Inflammatory macrophage (primary cell): ENCODE measurements at places on chromosomes 7 and 10.

- peak; percentile 8 for DNase-seq
These were observed 29.0 kb downstream of the KLHDC10 start for GRCh38 chr7:130099331-130099730.

DNA sequence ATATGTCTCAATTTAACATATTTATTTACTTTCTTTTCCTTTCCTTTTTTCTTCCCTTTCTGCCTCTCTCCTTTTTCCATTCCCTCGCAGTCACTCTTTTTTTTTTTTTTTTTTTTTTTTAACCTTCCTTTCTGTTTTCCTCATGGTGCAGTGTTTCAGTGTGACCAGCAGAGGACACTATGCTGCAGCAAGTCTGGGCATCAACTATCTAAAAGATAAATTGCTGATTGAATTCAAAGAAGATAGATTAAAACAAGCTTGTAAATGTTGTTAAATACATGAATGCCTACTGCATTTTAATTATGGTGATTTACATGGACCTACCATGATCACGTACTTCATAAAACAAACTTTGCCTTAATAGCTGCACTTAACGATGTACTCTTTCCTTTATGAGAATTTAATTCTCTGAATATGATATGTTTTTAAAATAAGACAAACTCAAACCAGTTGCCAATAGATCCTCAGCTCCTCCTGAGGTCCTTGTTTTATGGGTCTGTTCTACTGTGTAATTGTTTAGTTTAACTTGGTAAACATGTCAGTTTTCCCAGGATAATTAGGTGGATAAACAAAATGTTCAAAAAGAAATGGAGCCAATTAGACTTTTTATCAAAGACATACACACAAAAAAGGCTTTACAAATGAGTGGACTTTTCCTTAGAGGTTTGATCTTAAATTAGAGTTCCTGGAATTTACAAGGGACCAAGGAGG, 101.0 kb upstream of the AGR3 start:
- peak; percentile 44 for DNase-seq

- DNase-seq, result no peak
These were observed 12.9 kb downstream of the SLC16A12 start for GRCh38 chr10:89522463-89522862.

DNA sequence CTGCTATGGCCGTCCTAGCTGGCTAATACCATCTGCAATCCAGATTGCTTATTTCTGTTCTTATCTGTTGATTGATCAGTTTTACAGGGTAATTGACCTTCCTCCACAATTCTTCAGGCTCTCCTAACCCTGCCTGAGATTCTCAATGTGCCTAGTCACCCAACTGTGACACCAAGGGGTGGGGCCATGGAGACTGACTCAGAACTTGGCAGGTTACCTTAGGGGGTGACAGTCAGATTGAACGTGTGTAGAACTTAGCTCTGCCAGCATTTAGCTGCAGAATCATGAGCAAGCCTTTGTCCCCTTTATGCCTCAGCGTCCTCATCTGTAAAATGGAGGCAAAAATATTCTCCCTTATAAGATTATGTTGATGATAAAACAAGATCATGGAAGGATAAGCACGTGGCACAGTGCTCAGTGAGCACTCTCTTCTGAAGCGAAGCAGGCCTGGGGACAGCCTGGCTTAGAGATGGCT, 19.1 kb upstream of the LEP start:
- no peak for DNase-seq

- no peak for DNase-seq
These were observed 188.9 kb upstream of the HDAC9 start for GRCh38 chr7:18306696-18307095.

- DNase-seq, result no peak
These were observed 208.3 kb downstream of the USP6NL start for GRCh38 chr10:11403116-11403515.

DNA sequence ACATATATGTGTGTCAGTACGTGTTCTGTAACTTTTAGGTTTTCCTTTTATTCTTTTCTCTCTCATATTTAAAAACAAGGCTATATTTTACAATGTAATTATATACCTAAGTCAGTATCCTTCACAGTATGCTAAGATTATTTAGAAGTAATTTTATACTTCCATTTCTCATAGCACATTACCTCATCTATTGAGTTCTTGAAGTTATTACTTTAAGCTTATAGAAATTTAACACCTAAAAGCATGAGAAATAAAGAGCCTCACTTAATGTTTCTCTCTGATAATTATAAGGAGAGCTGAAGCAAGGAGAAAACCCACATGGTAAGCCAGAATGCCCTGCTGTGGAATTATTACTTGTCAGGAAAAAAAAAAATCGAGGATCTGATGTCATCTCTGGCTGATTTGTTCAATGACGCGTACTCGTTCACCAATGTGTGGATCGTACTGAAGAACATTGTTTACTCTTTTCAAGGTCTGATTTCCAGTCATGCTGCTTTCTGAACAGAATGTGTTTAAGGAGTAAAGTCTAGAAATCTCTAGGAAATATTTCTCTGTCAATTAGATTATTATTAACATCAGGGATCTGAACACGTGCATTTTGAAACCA, 21.9 kb downstream of the CACNB2 start:
- DNase-seq, result no peak

GRCh38 chr7:41696323-41696916, 6.5 kb downstream of the INHBA start:
- DNase-seq, result peak; percentile 70

DNA sequence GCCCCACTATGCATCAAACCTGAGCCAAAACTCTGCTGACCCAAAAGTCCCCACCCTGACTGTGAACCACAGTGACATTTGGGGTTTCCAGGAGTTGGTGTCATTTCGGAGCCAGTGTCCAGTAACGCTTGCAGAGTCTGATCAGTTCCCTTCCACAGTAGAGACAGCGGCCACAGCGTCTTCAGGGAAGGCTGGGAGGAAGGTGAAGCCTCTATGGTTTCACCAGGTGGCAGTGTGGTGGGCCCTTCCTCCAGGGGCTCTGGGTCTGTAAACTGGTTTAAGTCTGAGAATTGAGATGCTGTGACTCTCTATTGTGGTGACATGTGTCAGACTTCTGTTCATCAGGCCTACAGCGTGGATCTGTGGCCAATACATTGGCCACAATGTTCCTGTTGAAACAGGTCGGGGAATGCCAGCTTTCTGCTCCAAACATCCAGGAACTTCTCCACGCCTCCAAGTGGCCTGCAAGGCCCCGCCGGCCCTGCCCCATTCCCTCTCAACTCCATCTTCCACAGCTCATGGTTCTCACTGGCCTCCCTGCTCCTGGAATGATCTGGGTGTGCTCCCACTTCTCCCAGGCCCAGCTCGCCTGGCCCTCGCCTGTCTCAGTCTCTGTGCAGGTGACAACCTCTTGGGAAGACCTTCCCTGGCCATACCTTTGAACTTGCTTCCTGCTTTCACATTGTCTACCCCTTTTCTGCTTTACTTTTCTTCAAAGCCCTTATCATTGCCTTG, 124.5 kb upstream of the FAM20C start:
- DNase-seq, result no peak

DNA sequence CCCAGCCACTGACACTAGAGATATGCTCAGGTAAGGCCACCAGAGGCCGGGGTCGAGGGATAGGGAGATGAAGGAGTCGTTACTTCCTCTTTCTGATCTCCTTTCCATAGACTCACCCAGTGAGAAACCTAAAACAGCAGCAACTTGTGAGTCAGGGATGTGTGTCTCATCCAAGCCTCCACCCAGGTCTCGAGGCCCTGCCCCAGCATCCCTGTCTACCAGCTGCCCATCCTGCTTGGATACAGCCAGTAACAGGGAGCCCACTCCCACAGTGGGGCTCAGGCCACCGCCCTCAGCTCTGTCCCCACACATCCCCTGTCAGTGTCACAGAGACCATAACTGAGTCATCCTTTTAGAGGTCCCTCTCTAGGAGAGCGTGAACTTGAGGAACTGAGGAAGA, 49.6 kb upstream of the CHST15 start:
- peak; percentile 66 for DNase-seq

DNA sequence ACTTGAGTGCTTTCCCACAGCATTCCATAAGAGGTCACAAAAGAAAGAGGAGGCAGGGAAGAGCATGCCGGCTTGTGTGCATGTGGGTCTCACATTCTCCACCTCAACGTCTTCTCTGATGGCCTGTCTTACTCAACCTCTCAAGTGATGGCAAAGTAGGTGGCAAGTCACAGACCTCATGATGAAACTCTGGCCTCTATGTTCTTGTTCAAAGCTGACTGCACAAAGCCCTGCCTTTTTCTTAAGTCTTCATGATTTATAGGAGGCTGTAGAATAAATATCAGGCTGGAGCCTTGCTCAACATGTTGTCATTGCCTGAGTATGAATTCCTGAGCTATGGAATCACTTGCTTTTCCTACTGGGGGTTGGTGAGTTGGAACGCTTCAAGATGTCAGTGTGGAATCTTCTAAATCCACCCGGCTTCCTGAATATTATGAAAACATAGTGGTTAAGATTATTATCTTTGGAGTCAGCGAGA, 213.6 kb upstream of the INHBA start:
- peak; percentile 26 for DNase-seq

GRCh38 chr7:158811461-158811860, 17.8 kb downstream of the ESYT2 start:
- no peak for DNase-seq

GRCh38 chr7:49866910-49867309, 93.5 kb downstream of the VWC2 start:
- DNase-seq, result no peak

DNA sequence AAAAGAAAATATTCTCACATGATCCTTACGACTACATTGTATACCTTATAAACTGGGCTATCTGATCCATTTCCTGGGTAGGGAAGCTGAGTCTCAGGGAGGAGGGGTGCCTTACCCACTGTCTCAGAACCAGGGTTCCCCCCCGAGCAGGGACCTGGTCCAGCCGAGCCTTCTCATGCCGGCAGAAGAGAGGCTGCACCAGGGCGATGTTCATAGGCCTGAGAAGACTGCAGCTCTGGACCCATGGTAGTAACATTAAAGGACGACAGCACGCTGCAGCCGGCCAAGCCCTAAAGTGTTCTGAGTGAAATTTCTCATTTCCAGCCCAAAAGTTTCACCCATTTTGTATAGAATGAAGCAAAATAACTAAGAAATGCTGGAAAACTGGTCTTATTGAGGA, 163.0 kb upstream of the TNS3 start:
- DNase-seq, result no peak

GRCh38 chr7:32381024-32381601, 109.1 kb downstream of the LSM5 start:
- no peak for DNase-seq

DNA sequence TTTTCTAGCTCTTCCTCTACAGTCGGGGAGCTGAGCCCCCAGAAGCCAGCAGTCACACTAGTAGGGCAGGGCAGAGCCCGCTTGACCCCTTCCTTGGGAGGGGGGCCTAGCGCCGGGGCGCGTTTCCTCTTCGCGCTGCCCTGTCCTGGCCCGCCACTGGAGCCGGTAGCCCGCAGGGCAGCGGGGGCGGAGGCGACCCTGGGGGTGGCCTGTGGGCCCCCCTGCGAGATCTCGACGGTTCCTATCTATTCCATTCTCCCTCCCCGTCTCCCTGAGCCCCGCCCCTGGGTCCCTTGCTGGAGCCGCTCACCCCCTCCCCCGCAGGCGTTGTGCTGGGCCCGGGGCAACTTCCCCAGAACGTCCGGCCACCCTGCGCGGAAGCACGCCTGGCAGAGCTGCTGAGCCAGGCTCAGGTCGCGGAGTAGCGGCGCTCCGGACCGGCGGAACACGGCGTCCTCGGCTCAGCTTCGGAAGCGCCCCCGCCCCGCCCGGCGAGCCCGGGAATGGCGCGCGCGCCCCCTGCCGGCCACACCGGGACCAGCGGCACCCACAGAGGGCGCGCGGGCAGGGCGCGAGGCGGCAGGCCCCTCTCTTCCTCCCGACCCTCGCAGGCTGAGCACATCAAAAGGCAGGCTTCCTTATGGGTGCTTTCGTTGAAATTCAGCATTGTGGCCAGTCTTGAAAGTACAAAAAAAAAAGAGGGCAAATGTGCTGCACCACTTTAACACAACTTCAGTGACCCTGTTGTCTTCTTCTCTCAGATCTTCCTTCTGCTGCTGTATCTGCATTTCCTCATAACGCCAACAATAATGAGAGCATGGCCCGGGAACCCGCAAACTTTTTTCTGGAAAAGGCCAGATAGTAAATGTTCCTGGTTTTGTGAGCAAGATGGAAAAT, 327.6 kb downstream of the TNS3 start:
- DNase-seq, result peak; percentile 53
